ENCODE measurements at places on chromosomes 13 and 19.
A peak's percentile ranks its signal among the peaks of the same experiment; 100 is the strongest.

DNA sequence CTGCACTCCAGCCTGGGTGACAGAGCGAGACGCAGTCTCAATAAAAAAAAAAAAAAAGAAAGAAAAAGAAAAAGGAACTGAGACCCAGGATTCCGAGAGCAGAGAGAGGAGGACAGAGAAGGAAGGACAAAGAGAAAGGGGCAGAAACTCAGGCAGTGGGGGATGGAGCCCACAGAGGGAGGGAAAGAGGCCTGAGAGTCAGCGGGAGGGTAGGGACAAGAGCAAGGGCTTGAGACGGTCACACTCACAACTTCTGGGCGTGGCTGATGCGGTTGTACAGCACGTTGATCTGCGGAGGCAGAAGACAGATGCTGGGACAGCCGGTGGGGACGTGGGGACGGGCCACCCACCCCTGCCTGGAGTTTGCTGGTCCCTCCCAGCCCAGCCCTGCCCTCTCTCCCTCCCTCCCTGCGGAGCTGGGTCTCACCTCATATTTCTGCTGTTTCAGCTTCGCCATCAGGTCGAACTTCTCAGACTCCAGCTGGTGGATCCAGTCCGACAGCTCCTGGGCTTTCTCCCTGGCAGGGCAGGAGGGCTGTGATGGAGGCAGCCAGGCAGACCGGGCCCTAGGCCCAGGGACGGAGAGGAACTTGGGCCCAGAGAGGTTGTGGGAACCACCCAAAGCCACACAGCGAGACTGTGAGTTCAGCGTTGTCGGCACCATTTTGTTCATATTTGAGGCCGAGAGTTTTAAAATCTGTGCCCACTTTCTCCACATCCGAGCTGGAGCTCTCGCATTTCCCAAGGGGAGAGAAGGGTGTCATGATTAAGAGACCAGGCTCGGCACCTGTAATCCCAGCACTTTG, 15.2 kb downstream of the TNNT1 start:
- no peak for DNase-seq

GRCh38 chr19:10981252-10981895, 20.5 kb downstream of the SMARCA4 start:
- DNase-seq, result no peak

DNA sequence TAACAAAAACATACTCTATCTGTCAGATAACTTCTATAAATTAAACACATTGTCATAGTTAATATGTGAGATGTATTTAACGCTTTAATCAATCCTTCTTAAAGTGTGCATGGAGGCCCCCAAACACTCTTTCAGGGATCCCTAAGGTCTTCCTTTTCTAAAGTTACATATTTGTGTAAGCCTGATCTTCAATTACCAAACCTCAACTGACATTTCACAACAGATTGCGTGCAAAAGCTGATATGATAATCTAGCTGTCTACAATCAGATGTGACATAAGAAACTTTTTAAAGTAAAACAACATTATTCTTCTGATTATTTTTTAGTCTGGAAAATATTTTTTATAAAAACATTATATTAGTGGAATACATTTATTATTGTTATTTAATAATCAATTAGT, 1850.4 kb downstream of the OLFM4 start:
- DNase-seq, result no peak

GRCh38 chr13:104641309-104641708, 1575.1 kb upstream of the SLC10A2 start:
- DNase-seq, result no peak

DNA sequence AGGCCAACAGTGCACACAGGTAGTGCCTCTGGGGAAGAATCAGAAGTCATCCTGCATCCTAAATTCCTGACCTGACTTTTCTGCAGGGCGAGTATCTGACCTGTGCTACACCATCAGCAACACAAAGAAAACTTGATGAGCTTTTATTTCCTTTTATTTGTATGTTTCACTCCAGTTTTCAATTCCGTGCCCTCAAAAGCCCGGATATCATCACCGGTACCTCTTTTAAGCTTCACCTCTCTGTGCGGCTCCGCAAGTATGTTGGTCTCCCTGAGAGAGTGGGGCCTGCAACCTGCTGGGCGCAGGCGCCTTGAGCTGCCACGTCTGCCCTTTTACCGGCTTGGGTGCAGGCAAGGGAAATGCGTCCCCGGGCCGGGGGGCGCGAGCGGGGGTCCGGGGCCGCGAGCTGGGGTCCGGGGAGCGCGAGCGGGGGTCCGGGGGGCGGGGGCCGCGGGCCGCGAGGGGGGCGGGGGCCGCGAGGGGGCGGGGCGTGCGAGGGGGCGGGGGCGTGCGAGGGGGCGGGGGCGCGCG, 4.3 kb upstream of the DUXA start:
- DNase-seq, result peak; percentile 75

- DNase-seq, result no peak
These were observed 309.6 kb downstream of the SHISA2 start for GRCh38 chr13:25742220-25742619.

DNA sequence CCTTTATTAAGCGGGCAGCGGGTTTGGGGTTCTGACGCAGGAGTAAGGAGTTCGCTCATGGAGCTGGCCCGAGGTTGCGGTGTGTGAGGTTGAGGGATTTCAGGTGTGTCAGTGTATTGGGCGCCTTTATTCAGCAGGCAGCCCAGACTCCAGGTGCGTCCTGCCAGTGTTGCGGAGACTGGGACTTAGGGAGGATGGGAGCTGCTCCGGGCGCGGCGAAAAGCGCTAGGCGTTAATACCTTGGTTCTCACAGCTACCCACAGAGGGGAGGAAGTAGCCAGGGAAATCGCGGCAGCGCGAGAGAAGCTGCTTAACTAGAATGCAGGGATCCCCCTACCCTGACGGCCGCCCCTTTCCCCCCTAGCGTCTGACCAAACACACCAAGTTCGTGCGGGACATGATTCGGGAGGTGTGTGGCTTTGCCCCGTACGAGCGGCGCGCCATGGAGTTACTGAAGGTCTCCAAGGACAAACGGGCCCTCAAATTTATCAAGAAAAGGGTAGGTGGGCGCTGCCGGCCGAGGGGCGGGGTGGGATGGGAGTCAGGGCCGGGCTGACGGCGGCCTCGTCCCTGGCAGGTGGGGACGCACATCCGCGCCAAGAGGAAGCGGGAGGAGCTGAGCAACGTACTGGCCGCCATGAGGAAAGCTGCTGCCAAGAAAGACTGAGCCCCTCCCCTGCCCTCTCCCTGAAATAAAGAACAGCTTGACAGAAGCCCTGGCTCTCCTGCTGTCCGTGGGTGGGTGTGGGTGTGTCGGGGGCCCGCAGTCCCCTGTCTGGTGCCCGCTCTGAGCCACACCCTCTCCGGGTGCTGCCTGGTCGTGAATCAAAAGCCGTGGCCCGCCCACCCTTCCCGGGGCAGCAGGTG, 1.1 kb downstream of the RPL36 start:
- peak; percentile 81 for DNase-seq

DNA sequence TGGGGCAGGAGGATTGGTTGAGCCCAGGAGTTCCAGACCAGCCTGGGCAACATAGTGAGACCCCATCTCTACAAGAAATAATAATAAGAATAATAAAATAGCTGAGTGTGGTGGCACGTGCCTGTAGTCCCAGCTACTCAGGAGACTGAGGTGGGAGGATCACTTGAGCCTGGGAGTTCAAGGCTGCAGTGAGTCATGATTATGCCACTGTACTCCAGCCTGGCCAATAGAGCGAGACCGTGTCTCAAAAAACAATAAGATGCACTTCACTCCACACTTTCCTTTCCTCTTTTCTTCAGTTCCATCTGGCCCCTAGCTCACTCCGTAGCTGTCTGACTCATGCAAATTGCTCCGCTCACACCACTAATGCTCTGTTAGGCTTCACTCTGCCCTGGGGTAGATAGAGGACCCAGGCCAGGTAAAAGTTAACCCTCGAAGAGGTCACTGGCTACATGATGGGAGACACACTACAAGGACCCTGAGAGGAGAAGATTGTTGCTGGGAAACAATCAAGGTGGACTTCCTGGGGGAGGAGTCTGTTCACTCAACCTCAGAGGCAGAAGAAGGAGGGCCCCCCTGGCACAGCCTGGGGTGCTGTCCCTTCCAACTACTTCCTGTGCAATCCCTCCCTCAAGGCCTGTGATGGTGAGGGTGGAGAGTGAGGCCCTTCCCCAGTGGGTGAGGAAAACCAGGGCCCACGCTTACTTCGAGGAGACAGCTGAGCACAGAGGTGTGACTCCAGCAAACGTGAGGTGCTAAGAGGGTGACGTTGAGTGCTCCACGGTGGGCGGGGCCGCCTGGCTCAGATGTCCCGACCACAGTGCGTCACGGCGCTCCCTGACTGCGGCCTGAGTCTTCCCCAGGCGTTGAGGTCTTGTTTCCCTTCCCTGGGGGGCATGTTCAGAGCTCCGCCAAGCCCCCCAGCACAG, 8.8 kb upstream of the TNFSF9 start:
- no peak for DNase-seq

- DNase-seq, result no peak
These were observed 34.2 kb downstream of the GJA3 start for GRCh38 chr13:20126541-20127261.

GRCh38 chr19:37970699-37971098, 63.7 kb downstream of the SIPA1L3 start:
- DNase-seq, result no peak

- DNase-seq, result no peak
These were observed 5.3 kb downstream of the ZNF85 start for GRCh38 chr19:20928371-20928770.

DNA sequence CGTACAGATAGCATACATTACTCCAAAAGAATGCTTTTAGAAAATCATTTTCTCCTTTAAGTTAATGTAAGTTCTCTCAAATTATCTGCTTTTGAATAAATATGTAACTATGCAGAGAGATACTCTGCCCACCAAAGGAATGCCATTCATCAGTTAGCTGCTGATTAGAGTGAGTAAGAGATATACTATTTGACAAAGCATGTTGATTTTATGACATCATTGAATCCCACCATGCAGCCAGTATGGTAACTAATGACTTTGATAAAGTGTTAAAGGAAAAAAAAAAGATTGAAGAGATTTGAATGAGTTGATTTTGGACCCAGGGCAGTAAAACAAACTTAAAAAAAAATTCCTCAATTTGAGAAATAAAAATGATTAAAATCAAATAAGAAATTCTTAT, 521.5 kb downstream of the SLITRK6 start:
- DNase-seq, result no peak

- DNase-seq, result no peak
These were observed 225.8 kb upstream of the IRS2 start for GRCh38 chr13:110012102-110012739.

- no peak for DNase-seq
These were observed 123.6 kb upstream of the MAB21L1 start for GRCh38 chr13:35600137-35600536.

DNA sequence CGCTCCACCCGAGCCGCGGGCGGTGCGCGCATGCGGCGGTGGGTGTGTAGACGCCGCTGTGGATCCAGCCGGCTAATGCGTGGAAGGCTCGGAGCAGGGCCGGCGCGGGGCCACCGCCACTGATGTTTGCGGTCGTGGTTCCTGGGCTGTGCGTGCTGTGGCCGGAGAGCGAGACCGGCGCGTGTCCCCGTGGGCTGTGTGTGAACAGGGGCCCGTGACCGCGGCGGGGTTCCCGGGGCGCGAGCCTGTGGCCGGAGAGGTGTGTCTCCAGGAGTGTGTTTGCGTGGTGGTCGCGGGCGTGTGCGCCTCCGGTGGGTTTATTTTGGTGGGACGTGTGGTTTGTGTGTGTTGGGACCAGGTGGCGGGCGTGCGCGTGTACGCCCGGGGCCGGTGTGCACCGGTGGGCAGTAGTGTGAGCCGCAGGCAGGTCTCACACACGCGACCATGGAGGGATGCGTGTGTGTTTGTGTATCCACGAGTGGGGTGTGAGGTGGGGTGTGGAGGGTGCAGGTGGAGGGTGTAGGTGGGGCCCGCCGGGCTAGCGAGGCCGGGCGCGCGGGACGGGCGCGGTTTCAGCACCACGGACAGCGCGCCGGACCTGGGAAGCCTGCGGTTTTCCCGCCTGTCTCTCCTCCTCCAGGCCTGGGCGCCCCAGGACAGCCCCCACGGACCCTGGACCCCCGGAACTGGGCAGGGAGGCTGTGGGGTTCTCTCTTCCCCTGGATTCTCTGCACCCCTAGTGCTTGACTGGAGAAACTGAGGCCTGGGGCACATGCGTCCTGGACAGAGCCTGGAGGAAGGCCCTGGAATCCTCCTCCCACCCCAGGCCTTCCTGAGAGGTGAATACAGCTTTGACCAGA, 1.6 kb downstream of the HCN2 start:
- no peak for DNase-seq

DNA sequence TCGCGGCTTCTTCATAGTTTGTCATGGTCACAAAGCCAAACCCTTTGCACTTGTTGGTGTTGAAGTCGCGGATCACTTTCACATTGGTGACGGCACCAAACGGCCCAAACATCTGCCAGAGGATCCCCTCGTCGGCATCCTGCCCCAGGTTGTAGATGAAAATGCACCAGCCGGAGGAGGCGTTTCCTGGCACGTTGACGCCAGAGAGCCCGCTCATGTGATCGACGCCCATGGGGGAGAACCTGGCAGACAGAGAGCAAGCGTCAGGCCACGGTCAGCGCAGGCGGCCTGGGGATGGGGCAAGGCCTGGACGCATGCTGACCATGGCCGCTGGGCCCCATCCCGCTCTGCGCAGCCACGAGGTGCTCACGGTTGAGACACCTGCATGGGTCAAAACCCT, 20.1 kb upstream of the TIMM44 start:
- DNase-seq, result no peak

GRCh38 chr13:21849323-21849722, 178.4 kb downstream of the FGF9 start:
- DNase-seq, result no peak

- no peak for DNase-seq
These were observed 170.4 kb downstream of the LIG4 start for GRCh38 chr13:108044954-108045353.

GRCh38 chr19:10478903-10479384, 24.2 kb downstream of the KEAP1 start:
- DNase-seq, result peak; percentile 93

DNA sequence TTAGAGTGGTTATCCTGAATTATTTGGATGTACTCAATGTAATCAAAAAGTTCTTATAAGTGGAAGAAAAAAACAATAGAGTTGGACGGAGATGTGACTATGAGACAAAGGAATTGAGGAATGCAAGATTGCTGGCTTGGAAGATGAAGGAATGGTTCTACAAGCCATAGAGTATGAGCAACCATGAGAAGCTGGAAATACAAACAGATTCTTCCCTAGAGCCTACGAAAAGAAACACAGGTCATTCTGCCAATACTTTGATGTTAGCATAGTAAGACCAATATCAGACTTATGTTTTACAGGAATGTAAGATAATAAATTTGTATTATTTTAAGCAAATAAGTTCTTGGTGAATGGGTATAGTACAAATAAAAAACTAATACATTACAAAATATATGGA, 249.2 kb downstream of the DIAPH3 start:
- DNase-seq, result no peak
